Stimulated activated CD8-positive, alpha-beta memory T cell treated with anti-CD3 and anti-CD28 coated beads, Interleukin-15, amount 100 ng/mL, for 24 hours (primary cell): ENCODE measurements at places on chromosomes 2 and 18.

DNA sequence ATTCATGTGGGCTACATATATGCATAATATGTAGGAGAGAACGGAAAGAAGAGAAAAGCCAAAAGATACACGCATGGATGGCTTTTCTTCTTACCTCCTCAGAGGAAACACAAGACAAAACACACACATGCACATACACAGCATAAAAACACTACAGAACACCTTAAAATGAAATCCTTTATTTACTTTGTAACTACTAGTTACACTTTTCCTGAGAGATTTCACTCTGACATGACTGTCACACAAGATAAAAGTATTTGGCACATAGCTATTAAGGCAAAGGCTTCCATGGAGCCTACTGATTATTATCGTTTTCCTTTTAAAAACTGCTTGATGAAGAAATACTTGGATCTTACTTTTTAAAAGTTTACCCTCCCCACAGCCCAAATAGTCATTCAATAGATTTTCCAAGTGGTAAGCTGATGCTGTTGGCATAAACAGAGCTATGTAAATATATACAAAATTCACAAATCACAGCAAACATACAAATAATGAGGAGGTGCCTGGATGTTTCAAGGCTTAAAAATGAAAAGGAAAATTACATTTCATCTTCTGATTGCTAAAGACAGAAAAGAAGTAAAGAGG, 8.6 kb downstream of the ZEB2 start:
- no peak for DNase-seq

- no peak for DNase-seq
Observed at GRCh38 chr2:72222829-72223564, 75.3 kb upstream of the CYP26B1 start.

- DNase-seq = no peak
Observed at GRCh38 chr18:13370995-13371625, 152.6 kb downstream of the LDLRAD4 start.

GRCh38 chr2:59217360-59217759, 976.2 kb upstream of the FANCL start:
- no peak for DNase-seq

DNA sequence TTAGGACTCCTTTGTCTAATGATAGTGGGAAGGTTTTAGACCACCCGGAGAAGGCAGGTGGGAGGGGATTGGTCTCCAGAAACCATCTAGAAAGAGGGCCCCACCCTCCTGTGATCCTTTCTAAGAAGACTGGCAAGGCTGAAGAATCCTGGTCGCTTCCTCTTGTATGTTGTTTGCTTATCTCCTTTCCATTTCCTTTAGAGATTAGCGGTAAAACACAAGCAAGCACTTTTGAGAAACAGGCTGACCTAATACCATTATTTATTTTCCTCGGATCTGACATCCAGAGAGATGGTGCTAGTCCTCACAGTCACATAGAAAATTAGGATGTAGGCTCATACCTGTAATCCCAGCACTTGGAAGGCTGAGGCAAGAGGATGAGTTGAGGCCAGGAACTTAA, 45.2 kb upstream of the SPRED2 start:
- DNase-seq = no peak

DNA sequence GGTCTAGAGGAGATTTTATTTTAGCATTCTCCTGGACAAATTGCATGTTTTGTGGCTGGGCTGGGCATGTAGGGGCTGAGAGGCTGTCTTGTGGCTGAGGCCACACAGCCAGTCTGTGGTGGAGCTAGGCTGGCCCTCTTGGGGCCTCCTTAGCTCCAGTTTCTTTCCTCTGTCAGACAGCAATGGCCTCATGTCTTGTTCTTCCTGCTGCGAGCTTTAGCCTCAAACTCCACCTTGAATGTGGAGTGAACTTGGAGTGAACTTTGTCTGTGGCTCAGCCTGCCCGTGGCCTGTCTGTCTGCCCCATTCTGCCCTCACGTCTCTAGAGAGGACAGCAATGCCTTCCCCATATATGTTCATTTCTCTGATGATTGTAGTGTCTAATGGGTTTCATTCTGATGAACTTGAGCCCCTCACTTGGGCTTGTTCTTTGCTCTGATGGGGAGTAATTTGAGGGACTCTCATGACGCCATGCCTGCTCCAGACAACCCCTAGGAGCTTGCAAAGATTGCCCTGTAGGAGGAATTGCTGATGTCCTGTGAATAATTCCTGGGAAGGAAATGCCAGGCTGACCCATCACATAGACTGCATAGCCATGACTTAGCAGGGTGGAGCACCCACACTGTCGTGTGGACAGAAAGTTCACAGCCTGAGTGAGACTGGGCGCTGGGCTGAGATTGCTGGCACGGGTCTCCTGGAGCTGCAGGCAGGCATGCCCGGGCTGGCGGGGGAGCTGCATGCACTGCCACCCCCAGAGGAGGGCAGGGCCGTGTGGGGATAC, 42.6 kb downstream of the ASAP2 start:
- no peak for DNase-seq

DNA sequence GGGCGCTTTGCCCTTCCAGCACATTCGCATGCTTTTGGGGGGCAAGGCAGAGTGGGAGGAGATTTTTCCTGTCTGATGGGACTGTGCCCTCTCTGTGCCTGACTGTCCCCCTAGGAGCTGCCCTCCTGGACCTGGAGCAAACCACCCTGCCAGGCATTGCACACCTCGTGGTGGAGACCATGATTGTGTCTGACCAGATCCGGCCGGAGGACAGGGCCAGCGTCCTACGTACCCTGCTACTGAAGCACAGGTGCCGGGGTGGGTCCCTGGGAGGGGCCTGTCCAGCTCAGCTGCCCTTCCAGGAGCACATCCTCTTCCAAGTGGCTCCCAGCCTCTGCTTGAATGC, 5.3 kb downstream of the SLC4A3 start:
- no peak for DNase-seq

DNA sequence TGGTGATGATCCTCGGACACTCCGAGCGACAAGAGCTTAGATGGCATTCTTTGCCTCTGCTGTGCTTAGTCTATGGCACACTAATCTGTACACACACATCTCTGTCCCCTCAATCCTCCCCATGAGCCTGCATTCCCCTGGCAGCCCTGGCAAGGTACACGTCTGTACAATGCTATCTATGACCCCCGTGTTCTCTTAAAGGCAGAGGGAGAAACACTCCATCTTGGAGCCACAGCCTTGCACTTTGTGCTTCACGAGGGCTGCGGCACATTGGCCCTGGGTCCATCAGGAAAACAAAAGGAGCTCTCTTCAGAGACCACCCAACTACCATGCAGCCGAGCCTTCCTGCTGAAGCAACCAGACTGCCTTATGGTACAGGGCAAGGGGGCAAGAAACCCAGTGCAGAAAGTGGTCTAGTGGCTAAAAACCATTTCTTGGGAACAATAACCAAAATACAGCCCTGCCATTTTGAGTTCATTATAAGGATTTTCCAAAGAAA, 42.5 kb downstream of the STEAP3 start:
- DNase-seq = no peak

DNA sequence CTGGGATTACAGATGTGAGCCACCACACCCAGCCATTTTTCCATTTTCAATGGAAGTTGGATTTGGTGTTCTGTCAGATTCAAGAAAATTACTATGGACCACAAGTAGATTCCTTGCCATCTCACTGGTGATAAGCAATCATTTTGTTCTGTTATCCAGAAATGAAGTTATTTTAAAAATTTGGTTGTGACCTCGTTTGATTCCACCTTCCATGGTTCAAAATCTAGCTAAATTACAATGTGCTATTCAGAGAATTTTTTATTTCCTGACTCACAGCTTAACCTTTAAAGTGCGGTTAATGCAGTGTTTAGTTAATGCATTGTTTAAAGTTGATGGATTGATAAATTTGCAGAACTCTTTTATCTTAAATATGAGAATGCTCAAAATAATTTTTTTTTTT, 243.2 kb upstream of the BOD1L2 start:
- DNase-seq = no peak

DNA sequence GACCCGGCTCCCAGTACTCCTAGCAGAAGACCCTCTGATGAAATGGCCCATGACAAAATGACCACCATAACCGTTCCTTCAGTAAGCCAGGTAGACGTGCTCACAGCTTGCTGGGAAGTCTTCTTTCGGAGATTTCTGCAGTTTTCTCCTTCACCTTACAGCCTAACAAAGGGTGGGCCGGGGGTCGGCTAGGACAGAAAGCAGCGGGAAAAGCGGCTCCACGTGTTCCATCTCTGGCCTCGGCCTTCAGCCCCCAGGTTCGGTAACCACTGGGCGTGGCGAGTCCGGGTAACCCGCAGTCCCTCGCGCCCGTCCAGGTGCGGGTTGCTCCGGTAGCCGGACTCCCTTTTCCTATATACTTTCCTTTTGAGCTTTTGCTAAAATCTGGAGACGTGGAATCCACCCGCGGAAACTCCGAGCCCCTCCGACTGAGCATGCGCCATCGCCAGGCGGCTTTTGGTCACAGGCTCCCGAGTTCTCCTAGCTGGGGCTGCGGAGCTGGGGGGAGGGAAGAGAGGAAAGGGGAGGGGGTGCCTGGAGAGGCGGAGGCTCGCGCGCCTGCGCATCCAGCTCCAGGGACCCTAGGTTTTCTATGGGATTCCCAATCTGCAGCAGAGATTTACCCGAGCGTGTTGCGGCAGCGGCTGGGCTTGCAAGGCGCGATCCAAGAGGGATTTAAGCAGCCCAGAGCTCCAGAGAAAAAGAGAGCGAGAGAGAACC, at the start of gene VSNL1:
Gene VSNL1, plus strand, starts transcription at position 604 of the 720 bp plus-strand sequence. CDS start 51,379 bp downstream, outside the sequence.
- no peak for DNase-seq

DNA sequence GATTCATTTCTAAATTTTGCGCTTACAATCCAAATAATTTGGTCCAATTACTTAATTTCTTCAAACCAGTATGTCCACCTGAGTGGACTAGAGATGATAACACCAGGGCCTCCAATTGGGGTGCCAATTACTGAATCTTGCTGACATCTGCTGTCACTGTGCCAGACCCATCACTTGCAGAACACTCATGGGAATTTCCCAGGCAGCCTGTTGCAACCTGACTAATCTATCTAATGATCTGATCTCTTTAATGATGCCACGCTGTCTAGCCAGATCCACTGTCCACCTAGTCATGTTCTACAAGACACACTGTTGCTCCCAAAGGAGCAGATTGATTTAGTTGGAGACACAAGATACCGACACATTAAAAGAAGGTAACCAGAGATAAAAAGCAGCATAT, 11.8 kb upstream of the LRP1B start:
- DNase-seq = no peak

DNA sequence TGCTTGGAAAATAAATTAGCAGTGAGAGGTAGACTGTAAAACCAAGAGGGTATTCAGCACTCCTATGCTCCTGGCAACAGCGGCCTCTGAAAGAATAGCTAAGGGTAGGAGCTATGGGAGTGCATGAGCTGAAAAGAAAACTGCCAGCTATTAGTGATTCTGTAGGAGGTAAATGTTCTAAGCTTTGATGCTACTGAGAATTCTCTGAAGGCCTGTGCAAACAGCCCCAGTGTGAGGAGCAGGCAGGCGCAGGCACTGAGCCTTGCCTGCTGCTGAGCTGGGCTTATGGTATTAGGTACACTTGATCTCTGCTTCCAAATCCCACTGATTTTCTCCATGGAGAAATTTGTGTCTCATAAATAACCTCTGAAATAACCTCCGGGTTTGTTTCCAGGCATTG, 86.7 kb downstream of the NYAP2 start:
- no peak for DNase-seq

DNA sequence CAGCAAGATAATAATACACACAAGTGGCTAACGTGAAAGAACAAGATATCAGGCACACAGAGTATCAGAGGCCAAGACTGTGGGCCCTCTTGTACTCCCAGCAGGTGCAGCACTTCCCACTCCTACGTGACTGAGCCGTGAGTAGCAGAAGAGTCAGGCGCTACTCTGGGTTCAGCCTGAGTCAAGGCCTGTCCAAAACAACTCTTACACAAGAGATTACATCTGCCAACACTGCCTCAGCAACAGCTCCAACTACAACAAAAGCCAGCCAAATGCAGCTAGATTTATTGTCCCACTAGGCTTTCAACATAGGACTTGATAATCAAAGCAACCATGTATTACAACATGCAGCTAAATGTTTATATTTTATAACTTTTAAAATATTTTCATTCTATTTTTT, 56.2 kb downstream of the ITSN2 start:
- no peak for DNase-seq

GRCh38 chr2:38522754-38523349, 79.9 kb downstream of the HNRNPLL start:
- DNase-seq = no peak

DNA sequence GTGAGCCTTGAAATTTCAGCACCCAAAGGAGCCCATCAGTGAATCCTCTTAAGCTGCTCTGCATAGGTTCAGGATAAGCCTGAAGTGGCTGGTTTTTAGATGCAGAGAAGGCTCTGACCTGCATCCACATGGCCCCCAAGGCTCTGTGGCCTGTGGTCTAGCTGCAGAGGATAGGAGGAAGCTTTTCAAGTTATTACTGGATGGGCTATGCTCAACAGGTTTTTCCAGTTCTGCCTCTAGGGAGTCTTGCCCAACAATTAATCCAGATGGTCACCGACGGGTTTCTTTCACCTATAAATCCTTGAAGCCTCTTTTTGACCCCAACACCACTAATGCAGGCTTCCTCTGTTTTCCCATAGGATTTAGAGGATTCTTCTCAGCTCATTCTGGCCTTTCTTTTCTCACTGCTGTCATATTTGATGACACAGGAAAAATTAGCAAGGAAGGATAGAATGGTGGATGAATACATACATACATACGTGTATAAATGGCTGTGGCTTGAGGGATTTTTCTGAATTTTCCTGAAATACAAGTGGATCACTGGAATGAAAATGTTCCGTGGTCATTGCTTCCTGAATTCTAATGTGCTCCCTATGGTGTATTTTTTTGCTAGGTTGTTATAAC, 52.2 kb upstream of the BCL2L11 start:
- no peak for DNase-seq

- no peak for DNase-seq
Observed at GRCh38 chr2:92074549-92074898, 2796.7 kb upstream of the TEKT4 start.

DNA sequence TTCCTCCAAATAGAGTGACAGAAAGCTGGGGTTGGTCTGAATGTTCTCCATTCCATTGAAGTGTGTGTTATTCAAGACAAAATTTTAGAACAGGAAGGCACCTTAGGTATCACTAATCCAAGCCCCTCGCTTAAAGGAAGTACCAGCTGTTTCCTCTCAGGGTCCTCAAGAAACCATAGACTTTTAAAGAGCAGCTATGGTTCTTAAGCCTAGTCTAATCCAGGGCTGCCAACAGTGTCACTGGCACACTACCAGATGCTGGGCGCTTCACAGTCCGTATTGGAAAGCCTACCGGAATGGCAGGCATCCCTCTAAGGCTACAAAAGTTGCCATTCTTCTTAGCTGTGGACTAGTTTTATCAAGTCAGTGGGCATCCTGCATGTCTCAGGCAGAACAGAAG, 1.9 kb downstream of the NEMP2 start:
- DNase-seq = no peak

- no peak for DNase-seq
Observed at GRCh38 chr2:10406491-10407188, 41.5 kb downstream of the ODC1 start.

GRCh38 chr2:80852808-80853139, 548.2 kb upstream of the LRRTM1 start:
- no peak for DNase-seq

DNA sequence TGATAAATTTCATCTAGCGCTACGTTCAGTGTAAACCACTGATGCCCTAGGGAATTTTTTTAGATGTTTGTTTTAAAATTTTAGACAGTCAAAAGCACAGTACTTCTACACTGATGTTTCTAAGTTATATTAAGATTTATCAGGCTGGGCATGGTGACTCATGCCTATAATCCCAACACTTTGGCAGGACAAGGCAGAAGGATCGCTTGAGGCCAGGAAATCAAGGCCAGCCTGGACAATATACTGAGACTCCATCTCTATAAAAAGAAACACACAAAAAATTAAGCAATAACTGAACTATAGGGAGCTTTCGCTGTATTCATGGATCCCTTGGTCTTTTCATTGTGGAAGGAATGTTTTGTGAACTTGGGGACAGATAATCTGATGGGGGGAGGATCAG, 50.6 kb upstream of the MAPRE2 start:
- DNase-seq = no peak
